Glutamatergic neuron (in vitro differentiated cells): ENCODE measurements at places on chromosomes 1 and 21.
A peak's percentile ranks its signal among the peaks of the same experiment; 100 is the strongest.

GRCh38 chr1:234583755-234584419 lies 26.1 kb downstream of the IRF2BP2 start:
- DNase-seq = no peak

DNA sequence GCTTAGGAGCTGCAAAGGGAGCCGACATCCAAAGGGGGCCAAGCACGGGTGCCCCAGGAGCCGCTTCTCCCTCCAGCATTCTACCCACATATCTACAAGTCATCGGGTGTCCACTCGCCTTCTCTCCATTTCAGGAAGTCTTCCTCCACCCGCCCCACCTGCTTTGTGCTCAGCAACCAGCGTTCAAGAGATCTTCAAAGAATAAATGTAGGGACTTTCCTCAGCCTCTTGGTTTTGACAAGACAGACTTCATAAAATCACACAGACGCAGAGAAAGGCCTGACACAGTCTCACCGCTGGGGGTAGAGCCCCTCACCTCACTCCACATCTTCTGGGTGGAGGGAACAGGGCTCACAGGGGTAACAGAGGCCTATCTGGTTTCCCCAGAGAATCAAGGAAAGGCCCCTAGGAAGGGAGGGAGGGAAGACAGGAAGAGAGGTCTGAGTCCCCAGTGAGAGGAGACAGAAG lies 49.5 kb downstream of the SSBP3 start:
- no peak for DNase-seq

DNA sequence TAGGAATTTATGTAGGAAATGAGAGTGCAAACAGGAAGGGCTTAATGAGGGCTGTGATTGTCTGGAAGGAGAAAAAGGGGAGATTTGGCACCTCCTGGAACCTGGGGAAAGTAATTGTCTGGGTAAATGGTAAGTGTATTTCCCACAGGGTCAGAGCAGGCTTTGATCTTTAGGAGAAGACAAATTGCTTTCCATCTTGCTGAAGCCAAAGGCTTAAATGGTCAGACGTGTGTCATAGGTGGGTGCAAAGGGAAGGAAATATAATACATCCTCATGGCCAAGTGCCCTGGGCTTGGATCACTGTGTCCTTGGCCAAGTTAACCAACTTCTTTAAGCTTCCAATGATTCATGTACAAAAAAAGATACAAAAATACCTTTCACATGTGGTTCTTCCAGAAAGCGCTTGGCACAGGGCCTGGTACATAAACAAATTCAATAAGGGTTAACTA lies 1.3 kb upstream of the DUSP23 start:
- no peak for DNase-seq

DNA sequence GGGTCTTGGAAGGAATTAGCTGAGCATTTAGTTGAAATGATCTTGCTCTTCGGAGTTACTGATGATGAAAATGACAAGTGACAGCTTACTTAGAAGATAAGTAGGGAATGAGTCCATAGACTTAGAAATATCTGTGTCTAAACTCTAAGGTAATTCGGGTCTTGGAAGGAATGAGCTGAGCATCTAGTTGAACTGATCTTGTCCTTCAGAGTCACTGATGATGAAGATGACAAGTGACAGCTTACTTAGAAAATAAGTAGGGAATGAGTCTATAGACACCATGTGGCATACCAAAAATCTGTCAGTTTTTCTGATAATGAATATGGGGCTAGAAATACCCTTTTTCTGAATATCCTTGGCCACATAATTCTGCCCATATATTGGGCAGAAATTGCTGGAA lies 14.7 kb downstream of the CTTNBP2NL start:
- no peak for DNase-seq

- DNase-seq = no peak
Measured at GRCh38 chr1:92466683-92467352, 19.9 kb downstream of the GFI1 start.

GRCh38 chr1:108208724-108209446 lies 8.7 kb upstream of the SLC25A24 start:
- peak; percentile 22 for DNase-seq

GRCh38 chr1:89489047-89489729 lies 35.4 kb upstream of the LRRC8B start:
- DNase-seq = no peak

- no peak for DNase-seq
Measured at GRCh38 chr21:26532208-26532607, 40.9 kb downstream of the CYYR1 start.

DNA sequence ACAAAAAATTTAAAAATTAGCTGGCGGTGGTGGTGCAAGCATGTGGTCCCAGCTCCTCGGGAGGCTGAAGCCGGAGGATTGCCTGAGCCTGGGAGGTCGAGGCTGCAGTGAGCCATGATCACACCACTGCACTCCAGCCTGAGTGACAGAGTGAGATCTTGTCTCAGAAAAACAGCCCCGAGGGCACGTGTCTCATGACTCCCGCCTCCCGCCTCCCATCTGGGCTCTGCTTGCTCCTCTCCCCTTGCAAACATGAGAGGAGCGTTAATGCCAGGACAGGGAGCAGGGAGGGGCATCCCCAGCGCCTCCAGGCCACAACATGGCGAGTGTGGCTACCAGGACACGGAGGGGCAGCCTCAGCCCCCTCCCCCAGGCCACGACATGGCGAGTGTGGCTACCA lies 28.3 kb downstream of the FAAP20 start:
- peak; percentile 48 for DNase-seq

DNA sequence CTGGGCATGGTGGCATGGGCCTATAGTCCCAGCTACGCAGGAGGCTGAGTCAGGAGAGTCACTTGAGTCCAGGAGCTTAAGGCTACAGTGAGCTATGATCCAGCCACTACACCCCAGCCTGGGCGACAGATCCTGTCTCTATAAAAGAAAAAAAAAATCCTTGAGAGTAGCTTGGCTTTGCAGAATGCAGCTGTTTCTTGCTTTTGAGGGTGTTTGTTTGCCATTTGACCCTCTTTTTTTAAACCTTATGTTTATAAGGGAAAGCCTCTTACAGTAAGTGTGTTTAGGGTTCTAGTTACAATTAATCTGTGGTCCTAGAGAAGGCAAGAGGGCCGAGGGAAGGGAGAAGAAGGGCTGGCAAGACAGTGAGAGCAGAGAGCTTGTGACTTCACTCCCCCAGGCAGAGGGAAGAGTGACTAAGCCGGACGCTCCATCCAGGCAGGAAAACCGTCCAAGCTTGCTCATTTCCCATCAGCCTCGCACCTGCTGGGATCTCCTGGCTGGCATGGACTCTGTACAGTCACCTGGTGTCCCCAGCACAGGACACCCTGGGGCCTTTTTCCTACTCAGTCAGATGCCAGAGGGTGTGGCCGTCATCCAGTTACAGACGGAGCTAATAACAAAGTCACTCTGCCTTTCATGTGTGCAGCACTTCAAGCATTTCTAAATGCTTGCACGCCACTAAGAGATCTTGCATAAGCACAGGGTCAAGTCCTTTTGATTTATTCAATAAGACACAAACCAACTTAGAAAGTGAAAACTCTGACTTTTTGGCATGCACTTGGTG lies 55.5 kb upstream of the PSEN2 start:
- DNase-seq = no peak

- DNase-seq = no peak
Measured at GRCh38 chr1:102191723-102192122, 195.0 kb upstream of the OLFM3 start.

DNA sequence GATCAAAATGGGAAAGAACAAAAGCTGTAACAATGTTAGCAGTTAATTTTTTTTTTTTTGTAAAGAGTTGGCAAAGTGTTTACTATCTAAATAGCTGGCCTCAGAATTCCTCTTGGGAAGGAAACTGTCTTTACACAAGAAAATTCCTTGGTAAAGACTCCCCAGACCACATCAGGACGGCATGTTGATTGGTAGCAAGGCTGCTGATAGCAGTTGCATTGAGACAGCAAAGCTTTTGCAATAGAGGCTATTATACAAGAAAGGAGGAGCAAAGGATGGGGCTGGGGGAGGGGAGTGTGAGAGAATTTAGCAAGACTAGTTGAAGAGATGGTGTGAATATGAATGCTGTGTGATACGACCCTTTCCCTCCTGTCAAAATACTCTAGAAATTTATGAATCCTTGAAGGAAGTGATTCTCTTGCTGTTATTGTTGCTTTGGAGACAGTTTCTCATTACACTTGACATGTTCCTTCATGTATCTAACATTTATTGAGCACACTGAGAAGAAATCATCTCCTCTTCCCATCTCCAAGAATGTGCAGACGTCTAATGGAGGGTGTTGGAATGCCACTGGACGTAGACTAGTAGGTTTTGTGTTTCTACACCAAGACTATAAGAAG lies 355.6 kb downstream of the SIPA1L2 start:
- no peak for DNase-seq

GRCh38 chr1:29975036-29975694 lies 738.8 kb downstream of the PTPRU start:
- DNase-seq = no peak

GRCh38 chr1:228494970-228495853 lies 8.0 kb downstream of the RNF187 start:
- no peak for DNase-seq

DNA sequence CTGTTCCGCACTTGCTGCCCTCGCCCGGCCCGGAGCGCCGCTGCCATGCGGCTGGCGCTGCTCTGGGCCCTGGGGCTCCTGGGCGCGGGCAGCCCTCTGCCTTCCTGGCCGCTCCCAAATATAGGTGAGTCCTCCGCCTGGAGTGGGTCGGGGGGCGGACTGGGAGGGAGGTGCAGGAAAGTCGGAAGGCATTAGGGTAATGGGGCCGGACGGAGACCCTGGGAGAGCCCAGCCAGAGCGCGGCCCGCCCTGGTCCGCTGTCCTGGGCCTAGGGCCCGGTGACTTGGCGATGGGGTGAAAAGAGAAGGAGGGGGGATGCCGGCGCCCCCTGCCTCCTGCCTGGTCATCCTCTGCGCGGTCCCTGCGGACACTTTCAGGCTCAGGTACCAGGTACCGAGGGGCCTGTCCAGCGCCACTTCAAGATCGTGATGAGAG lies 243 bp downstream of the ADAM15 start:
- DNase-seq = no peak

DNA sequence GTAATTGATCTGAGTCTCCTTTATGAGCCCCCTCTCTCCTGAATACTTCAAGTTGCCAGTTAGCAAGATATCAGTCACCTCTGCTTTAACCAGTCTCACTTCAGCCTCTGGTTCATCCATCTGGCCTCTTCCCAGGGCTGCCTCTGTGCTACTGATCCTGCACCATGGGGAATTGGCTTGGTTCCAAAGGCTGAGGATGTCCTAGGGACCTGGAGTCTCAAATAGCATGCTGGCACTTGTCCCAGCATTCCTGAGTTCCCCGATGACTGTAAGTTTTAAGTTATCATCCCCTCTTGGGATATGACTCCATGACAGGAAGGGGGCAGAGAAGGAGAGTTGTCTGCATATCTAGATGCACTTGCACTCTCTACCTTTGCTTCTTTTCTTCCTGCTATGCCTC lies 252.0 kb downstream of the PTBP2 start:
- no peak for DNase-seq

DNA sequence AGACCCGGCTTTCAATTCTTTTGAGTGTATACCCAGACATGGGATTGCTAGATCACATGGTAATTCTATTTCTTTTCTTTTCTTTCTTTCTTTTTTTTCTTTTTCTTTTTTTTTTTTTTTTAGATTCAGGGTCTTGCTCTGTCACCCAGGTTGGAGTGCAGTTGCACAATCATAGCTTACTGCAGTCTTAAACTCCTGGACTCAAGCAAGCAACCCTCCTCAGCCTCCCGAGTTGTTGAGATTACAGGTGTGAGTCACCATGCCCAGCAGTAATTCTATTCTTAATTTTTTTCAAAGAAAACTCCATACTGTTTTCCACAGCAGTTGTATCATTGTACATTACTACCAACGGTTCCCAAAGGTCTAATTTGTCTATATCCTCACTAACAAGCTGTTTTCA lies 13.5 kb upstream of the RNF186 start:
- no peak for DNase-seq

DNA sequence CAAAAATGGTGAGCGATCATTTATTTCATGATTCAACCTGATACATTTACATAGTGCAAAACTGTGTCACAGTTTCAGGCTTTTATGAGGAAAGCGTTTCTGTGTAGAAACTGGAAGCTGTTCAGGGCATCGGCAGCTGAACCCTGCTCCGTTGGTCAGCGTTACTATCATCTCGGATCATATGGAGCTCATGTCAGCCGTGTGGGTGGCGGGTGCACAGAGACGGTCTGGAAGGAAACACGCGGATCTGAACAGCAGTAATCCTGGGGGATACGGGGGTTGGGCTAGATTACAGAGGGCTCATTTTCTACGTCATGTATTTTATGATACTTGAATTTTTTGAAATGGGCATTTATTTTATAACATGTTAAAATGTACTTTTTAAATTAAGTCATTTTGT lies 15.1 kb downstream of the C1orf174 start:
- no peak for DNase-seq

DNA sequence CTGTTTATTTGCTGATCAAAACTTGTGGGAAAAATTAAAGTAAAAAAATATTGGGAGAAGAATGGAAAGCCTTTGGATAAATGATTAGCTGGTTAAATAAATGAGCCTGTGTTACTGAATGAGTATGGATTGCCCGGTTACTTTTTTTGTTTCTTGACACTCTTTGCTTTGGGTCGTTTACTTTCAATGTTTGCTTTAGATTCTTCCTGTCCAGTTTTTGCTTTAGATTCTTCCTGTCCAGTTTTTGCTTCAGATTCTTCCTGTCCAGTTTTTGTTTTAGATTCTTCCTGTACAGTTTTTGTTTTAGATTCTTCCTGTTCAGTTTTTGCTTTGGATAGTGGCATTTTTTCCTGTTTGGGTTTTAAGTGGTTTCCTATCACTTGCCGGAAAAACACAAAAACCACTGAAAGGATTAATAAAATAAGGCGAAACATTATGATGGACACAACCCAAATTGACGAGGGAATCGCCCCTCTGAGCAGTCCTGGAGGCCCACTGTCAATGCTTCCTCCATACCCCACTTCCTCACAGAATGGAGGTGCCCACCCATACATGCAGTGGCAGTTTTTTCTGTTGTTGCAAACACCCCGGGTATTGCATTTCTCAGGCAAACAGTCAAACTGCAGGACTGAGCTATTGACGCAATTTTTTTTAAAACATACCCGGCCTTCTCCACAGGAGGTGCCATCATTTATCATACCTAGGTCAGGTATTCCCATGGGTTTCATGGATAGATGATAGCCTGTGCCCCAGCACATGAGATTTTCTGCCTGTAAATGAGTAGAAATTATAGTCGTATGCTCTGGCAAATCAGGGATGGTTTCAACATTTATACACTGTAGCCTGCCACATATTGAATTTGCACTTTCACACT lies 2.3 kb downstream of the ADAM30 start:
- DNase-seq = no peak

GRCh38 chr21:36791695-36792470 lies 93.0 kb downstream of the SIM2 start:
- peak; percentile 70 for DNase-seq

- no peak for DNase-seq
Measured at GRCh38 chr1:72119491-72119890, 162.8 kb downstream of the NEGR1 start.

DNA sequence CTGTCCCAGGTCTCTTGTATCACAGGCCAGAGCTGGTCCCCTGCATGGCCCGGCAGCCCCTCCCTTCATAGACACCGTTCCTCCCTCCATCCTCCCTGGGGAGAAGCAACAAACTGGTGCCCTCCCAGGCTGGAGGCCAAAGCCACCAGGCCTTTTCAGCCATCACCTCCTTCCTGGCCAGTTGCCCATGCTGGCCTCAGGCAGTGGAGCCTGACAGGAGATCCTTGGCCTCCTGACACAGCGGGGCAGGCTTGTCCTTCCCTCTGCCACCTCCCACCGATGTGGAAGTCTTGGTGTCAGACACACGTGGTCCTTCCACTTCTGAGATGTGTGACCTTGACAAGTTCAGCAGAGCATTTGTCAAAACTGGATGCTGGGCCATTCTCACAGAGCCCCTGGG lies 206.0 kb downstream of the HIVEP3 start:
- DNase-seq = no peak

- DNase-seq = peak; percentile 92
Measured at GRCh38 chr1:201023517-201023902, at the start of gene KIF21B. Gene KIF21B (minus strand): TSS chr1:201023714. CDS start chr1:201023383, 331 bp downstream.

GRCh38 chr1:192506741-192507155 lies 68.8 kb upstream of the RGS1 start:
- no peak for DNase-seq
